ENCODE measurements at places on chromosomes 4 and X. TPM values are rescaled to one million over a fixed set of nuclear protein-coding genes. Genes with fewer than 3 reads are reported as not detected.

The NOX1 gene
- not detected for polyA plus RNA-seq

The ADH7 gene
- not detected for polyA plus RNA-seq

The PAGE1 gene
- polyA plus RNA-seq, result not detected

The PNCK gene
- 0.28 TPM for polyA plus RNA-seq

The CLDN22 gene
- polyA plus RNA-seq, result 0.07 TPM

The UCP1 gene
- not detected for polyA plus RNA-seq

The BEND4 gene
- not detected for polyA plus RNA-seq

The CENPI gene
- polyA plus RNA-seq, result 8.5 TPM

The GCNA gene
- polyA plus RNA-seq, result 2.4 TPM

The UNC5C gene
- polyA plus RNA-seq, result not detected

The PAGE2B gene
- polyA plus RNA-seq, result not detected

The SLC39A8 gene
- 0.69 TPM for polyA plus RNA-seq

The MID1 gene
- 42.6 TPM for polyA plus RNA-seq

The TCEANC gene
- 1.1 TPM for polyA plus RNA-seq

The SPANXN4 gene
- not detected for polyA plus RNA-seq

The CFP gene
- polyA plus RNA-seq, result 0.05 TPM

The COL4A6 gene
- polyA plus RNA-seq, result 0.09 TPM

The ATOH1 gene
- polyA plus RNA-seq, result not detected

The FREM3 gene
- not detected for polyA plus RNA-seq

The POU4F2 gene
- not detected for polyA plus RNA-seq

The ADH1A gene
- polyA plus RNA-seq, result not detected

The OPRPN gene
- polyA plus RNA-seq, result not detected

The PAK3 gene
- 0.16 TPM for polyA plus RNA-seq

The KIF4A gene
- 10.8 TPM for polyA plus RNA-seq

The PRKG2 gene
- 0.16 TPM for polyA plus RNA-seq

The GAGE12J gene
- polyA plus RNA-seq, result not detected

Data from BJ (cell line).